NCI-H1092 treated with DMSO at 0.1 percent for 48 hours (cell line): ENCODE measurements at places on chromosomes 11 and 22.

GRCh38 chr22:26967282-26967681 lies 309.9 kb downstream of the MIAT start:
- no peak for DNase-seq

GRCh38 chr11:46361283-46362155 lies 14.3 kb downstream of the DGKZ start:
- DNase-seq, result peak; percentile 22

DNA sequence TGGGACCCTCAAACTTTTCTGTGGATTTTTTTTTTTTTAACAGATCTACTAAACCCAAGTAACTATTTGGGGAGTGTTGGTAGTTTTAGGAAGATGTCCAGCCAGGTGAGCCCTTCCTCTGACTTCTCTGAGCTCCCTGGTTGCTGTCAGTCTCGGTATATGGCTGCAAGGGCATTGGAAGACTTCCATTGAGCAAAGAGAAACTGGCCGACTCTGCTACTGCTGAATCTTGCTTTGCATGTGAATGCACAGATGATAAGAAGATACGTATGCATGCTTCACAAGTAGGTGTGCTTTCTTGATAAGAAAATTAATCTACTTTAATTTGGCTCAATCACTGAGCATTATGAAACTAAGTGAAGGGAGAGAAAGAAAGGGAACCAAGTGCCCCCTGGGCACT lies 51.1 kb downstream of the BARX2 start:
- no peak for DNase-seq

GRCh38 chr22:49447837-49448236 lies 379.8 kb downstream of the BRD1 start:
- no peak for DNase-seq

GRCh38 chr11:26017322-26017860 lies 314.5 kb upstream of the ANO3 start:
- DNase-seq, result no peak

DNA sequence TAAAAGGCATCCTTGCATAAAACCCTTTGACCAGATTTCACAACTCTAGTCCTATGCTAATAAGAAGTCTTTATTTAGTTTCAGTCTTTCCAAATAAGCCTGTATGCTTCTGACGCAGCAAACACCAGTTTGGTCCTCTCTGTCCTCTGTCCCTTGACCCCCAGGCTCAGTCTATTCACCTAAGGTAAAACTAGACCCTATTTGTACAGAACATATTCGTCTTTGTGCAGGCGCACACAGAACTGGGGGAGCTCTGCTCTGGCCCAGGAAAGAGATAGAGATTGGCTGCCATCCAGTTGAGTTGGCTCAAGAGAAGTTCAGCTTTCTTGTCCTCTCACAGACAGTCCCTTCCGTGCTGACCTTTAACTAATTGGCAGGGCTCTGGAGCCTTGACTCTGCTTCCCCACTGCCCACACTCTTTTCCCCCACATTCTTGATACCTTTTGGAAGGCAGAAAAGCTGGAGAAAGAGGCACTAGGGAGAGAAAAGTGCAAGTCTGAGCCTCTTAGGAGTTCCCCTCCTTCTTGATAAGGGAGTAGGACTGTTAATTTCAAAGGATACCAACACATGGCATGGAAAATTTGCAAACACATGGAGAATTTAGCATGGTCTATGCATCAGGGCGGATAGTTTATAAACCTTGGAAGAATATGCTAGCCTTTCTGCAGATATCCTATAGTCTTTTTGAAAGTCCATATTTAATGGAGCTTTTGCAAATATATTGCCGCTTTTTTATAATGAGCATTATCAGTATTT lies 21.2 kb upstream of the PSMA1 start:
- no peak for DNase-seq

DNA sequence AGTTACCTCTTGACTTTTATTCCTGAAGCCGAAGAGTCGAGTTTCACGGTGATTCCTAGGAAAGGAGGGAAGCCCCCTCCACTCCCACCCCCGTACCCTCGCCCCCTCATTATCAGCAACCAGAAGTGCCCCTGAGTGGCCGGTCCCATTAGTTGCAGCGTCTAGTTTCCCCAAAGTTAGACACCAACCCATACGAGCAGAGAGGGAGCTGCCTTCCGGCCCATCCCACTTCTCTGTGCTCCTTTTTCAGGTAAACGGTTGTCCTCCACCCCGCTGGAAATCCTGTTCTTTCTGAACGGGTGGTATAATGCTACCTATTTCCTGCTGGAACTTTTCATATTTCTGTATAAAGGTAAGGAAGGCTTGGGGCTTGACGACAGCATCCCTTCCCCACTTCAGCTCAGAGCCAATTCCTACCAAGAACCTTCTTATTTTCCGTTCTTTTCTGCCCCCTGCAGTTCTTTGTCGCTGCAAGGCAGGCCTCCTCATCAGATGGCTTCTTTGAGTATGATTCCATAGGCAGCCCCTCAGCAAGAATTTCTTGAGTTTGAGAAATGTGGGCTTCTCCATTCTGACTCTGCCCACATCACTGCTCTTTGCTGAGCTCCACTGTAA lies 701 bp downstream of the TMEM216 start:
- DNase-seq, result peak; percentile 12

- DNase-seq, result peak; percentile 81
Observed at GRCh38 chr11:112355726-112356125, 95.1 kb upstream of the PLET1 start.

DNA sequence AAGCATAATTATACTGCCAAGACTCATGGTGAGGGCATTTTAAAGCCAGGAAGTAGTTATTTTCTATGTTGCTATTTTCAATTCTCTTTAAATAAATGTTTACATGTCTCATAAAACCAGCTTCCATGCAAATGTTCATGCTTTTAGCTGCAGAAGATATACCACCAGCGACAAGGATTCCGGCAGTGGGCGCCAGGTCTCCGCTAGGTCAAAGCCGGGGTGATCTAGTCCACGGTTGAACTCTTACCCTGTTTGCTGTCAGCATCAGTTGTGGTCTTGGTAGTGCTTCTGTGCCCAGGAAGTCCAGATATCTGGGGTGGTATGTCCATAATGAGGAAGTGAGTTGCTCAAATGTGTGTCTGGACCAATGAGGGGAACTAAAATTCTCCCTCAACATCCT lies 265.7 kb downstream of the BRD1 start:
- DNase-seq, result no peak

GRCh38 chr11:128948583-128948982 lies 5.9 kb upstream of the TP53AIP1 start:
- peak; percentile 24 for DNase-seq

- no peak for DNase-seq
Observed at GRCh38 chr11:59291228-59291627, 67.5 kb upstream of the OR5AN1 start.

DNA sequence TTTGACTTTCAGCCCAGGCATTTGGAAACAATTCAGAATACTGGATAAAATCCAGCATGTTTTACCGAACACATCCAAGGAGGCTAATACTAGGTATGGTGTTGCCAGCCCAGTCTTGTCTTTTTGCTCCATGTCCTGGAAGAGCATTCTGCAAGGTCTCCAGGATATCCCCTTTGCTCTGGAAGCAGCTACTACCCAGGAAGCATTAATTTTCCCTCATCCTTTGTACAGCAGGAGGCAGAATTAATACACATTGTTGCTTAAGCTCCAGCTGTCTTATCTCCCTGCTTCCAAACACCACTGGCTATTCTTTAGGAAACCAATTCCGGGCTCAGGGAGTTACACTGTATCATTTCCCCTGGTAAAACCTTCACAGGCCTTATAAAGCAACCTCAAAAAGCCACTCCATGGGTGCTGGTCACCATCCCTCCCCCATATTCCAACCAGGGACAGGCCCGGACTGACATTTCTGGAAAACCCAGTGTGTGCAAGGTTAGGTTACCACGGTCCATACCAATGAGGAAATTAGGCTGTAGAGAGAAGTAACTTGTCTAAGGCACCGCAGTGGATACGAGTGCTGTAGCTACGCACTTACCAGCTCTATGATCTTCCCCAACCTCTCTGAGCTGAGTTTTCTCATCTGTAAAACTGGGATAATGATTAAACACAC lies 1.5 kb upstream of the UBASH3B start:
- no peak for DNase-seq

GRCh38 chr11:114774599-114775361 lies 96.5 kb downstream of the NXPE2 start:
- DNase-seq, result peak; percentile 84

DNA sequence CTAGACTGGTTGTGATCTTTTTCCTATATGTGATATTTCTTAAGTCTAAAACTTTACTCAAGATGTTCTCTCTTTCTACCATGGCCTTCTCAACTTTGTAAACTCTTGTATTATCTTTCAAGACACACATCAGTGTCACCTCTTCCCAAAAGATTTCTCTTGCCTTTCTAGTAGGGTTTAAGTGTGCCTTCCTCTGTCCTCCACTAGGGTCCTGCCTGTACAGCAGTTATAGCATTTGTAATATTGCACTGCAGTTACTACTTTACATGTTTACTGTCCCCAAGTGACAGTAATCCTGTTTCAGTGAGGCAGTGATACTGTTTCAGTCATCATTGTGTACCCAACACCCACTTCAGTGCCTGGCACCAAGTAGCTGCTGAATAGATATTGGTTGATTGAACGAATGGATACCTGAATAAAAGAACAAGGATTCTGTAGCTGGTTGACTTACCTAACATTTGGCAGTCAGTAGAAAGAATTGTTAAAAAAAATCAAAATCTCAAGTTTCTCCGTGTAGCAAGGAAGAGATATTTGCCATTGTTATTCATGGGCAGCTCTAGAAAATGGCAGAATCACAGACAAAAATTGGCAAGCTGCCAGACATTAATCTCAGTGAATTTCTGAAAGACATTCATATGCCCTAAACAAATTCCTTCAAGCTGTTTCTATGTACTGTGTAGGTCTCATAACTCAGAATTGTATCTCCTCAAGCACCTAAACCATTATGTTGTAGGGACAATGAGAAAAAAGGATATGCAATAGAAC lies 79.4 kb downstream of the RBMXL2 start:
- no peak for DNase-seq

- no peak for DNase-seq
Observed at GRCh38 chr11:68194675-68195294, 18.3 kb downstream of the KMT5B start.
